ENCODE measurements at places on chromosomes 4 and X.

DNA sequence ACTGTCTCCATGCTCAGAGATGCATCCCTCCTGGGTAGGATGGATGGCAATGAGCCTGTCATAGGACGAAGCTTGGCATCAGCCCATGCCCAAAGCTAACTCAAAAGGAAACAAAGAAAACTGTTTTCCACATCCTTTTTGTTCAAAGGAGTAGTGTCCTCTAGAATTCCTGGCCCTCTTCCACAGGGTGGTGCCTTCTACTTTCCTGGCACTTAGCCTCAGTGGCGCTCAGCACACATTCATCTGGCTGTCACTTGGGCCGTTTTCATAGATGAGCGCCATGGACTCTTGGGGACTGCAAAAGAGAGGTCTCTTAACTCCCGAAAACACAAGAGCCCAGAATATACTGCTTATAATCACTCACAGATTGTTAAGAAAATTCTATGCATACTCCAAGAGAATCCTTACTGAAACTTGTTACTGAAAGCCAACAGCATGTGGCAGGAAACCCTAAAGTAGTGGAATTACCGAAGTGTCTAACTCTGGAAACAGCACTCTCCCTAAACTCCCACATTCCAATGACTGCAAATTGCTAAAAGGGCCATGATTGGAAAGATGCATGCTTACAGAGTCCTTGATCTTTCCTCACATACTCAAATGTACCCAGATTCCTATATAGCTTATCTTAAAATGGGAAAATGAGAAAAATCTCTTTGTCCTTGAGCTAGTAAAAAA, 110.0 kb downstream of the HS6ST2 start:
- H3K27ac ChIP-seq, result no peak overlapping the region
- H3K36me3 ChIP-seq, result no peaks in the 10 kb centered on the region
- no peak for DNase-seq
- H3K27me3 ChIP-seq, result no peaks in the 10 kb centered on the region
- no peak overlapping the region for H3K4me3 ChIP-seq
- H3K4me1 ChIP-seq, result no peaks in the 10 kb centered on the region

GRCh38 chr4:185717377-185717741, 94.6 kb downstream of the SORBS2 start:
- no peaks in the 10 kb centered on the region for H3K27me3 ChIP-seq
- H3K36me3 ChIP-seq, result no peaks in the 10 kb centered on the region
- no peak for DNase-seq
- H3K27ac ChIP-seq, result no peak overlapping the region
- H3K4me1 ChIP-seq, result peaks cover 26% of the 10 kb centered on the region

- no peaks in the 10 kb centered on the region for H3K27me3 ChIP-seq
- no peak overlapping the region for H3K4me3 ChIP-seq
- DNase-seq, result no peak
- H3K4me1 ChIP-seq, result no peaks in the 10 kb centered on the region
- no peaks in the 10 kb centered on the region for H3K36me3 ChIP-seq
Observed at GRCh38 chrX:150018931-150019361, 80.7 kb upstream of the EOLA2 start.

DNA sequence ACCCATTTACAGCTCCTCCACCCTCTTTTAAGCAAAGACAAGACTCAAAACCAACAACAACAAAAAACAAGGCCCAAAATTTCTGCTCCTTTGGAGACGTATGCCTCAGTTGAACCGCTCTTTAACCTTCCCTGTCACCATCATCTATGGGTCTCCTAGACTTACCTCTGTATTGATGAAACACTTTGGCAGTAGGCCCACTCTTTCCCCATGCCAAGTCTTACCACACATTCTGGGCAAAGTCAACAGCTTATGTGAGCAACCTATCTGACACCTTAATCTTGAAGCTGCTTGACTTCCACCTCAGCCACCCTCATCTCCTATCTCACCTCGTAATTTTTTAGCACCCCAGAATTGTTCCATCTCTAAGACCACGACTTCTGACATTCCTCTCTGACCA, 99.7 kb upstream of the CXorf66 start:
- no peaks in the 10 kb centered on the region for H3K4me1 ChIP-seq
- H3K27me3 ChIP-seq, result no peaks in the 10 kb centered on the region
- H3K27ac ChIP-seq, result no peak overlapping the region
- no peak for DNase-seq
- H3K4me3 ChIP-seq, result no peak overlapping the region

DNA sequence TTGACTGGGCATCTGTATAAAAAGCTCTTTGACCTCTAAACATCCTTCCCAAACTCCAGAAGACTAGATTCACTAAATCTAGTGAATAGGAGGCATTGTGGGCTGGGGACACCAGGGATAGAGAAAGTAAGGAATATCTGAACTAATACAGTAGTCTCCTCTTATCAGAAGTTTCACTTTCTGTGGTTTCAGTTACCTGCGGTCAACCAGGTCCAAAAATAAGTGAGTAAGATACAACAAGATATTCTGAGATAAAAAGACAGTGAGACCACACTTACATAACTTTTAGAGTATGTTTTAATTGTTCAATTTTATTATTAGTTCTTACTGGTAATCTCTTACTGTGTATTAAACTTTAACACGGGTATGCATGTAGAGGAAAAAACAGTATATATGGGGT, 376.5 kb downstream of the HNRNPD start:
- no peaks in the 10 kb centered on the region for H3K36me3 ChIP-seq
- H3K4me1 ChIP-seq, result no peaks in the 10 kb centered on the region
- DNase-seq, result no peak
- no peaks in the 10 kb centered on the region for H3K27me3 ChIP-seq
- no peak overlapping the region for H3K27ac ChIP-seq

GRCh38 chr4:78618436-78618835, 66.9 kb downstream of the ANXA3 start:
- H3K4me1 ChIP-seq, result peaks cover 4% of the 10 kb centered on the region
- no peaks in the 10 kb centered on the region for H3K27me3 ChIP-seq
- no peaks in the 10 kb centered on the region for H3K36me3 ChIP-seq
- H3K4me3 ChIP-seq, result no peak overlapping the region

DNA sequence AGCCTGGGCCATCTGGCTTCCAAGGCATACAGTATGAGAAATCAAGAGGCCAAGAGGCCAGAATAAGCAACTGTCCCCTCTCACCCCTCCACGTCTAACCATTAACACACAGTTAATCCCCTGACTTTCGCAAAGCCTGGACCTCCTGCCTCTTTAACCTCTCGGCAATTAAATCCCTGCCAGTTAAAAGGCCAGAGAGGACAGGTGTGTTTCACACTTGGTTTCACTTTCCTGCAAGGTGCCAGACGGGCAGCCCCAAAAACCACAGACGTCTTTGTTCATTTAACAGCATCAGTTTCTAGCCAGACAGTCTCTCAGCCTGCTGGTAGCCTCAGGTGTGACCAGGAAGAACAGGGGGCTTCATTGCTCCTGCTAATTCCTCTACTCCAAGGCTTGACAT, 91.1 kb upstream of the KIT start:
- H3K4me3 ChIP-seq, result no peak overlapping the region
- no peak overlapping the region for H3K27ac ChIP-seq
- H3K36me3 ChIP-seq, result no peaks in the 10 kb centered on the region
- no peak for DNase-seq

- H3K27me3 ChIP-seq, result no peaks in the 10 kb centered on the region
- H3K4me3 ChIP-seq, result no peak overlapping the region
- no peaks in the 10 kb centered on the region for H3K4me1 ChIP-seq
- no peak overlapping the region for H3K27ac ChIP-seq
Observed at GRCh38 chrX:63275127-63275526, 76.0 kb downstream of the SPIN4 start.

DNA sequence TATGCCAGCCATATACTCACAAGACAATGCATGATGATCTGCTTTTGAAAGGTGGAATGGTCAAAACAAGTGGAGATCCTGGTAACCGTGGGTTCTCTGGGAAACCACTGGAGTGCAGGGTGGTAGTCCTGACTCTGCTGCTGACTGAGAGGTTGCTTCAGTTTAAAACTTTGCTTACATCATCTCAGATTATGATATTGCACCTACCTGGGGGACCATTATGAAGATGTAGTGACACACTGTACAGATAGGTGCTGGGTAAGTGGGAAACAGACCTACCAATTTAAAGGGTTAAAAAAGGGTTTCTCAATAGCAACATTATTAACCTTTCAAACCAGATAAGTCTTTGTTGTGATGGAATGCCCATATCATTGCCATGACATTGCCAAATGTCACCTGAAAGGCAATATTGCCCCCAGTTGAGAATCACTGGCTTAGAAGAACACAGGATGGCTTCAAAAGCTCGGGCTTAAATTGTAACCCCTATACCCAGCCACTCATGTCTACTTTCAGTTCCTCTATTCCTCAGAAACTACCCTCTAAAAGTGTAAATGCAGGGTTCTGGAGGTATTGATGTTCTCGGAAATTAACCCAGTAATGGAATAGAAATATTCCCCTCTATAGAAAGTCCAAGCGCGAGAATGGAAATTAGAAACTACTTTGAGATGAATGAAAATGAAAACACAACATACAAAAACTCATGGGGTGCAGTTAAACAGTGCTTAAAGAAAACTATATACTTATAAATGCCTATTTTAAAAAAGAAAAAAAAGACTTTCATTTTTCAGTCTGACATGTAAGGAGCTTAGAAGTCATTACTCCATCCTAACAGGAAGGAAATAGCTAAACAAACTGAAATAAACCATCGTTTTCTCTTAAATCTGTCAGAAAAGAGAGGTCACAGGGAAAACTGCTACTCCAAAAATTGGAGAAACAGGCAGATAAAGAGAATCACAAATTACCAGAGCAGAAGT, 65.8 kb downstream of the ARHGEF6 start:
- H3K4me3 ChIP-seq, result no peak overlapping the region
- no peaks in the 10 kb centered on the region for H3K36me3 ChIP-seq
- DNase-seq, result no peak

- no peak for DNase-seq
- peaks cover 33% of the 10 kb centered on the region for H3K4me1 ChIP-seq
- H3K27me3 ChIP-seq, result no peaks in the 10 kb centered on the region
- H3K4me3 ChIP-seq, result no peak overlapping the region
- H3K27ac ChIP-seq, result peak overlapping the region; percentile 69
- H3K36me3 ChIP-seq, result no peaks in the 10 kb centered on the region
Observed at GRCh38 chr4:680091-680490, 5.7 kb downstream of the MYL5 start.

DNA sequence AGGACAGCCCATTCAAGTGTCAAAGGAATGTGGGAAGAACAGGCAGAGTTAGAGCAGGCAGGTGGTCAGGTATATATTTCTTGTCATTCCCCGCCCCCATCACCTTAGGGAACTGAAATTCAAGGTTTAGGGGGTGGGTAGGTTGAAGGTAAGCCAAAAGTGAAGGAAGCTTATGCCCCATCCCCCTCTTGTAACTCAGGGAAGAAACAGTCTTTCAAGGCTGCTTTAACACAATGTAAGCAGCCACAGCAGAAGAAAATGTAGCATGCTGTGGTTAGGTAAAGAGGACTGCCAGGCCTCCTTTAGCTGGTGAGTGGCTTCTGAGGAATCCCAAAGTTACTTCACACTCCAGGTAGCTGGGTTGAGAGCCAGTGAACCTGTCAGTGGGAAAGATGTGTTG, 122.3 kb downstream of the RS1 start:
- no peak for DNase-seq
- no peaks in the 10 kb centered on the region for H3K36me3 ChIP-seq
- H3K27me3 ChIP-seq, result no peaks in the 10 kb centered on the region

DNA sequence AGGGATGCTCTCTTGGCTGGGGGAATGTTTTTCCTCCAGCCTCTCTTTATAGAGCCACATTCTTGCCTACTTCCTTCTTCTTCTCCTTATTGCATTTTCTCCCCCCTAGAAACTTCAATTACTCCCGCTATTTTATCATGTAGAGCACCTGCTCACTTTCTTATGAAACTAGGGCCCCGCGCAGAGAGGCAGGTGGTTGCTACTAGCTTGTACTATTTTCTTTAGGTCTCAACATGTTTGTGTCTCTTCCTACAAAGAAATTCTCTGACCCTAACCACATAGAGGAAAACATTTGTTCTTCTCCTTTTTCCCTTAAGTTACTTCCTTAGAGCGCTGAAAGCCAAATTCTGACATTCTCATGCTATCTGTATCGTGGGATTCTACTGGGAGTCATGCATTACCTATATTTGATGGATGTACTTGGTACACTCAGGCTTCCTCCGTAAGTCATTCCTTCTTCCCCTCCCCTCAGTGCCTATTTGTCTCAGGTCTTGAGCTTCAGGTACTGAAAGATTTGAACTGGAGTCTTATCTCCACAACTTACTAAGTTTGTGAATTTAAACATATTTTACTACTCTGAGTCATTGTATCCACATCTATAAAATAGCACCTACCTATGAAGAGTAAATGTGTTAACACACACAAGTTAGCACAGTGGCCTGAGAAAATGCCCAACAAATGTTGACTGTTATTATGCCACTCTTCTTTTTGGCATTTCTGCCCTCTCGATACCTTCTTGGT, 159.1 kb upstream of the LEF1 start:
- DNase-seq, result no peak
- no peaks in the 10 kb centered on the region for H3K27me3 ChIP-seq
- H3K36me3 ChIP-seq, result no peaks in the 10 kb centered on the region
- no peaks in the 10 kb centered on the region for H3K4me1 ChIP-seq
- no peak overlapping the region for H3K27ac ChIP-seq

GRCh38 chrX:137234651-137235402, 201.0 kb upstream of the GPR101 start:
- no peak overlapping the region for H3K27ac ChIP-seq
- H3K27me3 ChIP-seq, result no peaks in the 10 kb centered on the region
- no peak for DNase-seq
- H3K4me1 ChIP-seq, result no peaks in the 10 kb centered on the region

DNA sequence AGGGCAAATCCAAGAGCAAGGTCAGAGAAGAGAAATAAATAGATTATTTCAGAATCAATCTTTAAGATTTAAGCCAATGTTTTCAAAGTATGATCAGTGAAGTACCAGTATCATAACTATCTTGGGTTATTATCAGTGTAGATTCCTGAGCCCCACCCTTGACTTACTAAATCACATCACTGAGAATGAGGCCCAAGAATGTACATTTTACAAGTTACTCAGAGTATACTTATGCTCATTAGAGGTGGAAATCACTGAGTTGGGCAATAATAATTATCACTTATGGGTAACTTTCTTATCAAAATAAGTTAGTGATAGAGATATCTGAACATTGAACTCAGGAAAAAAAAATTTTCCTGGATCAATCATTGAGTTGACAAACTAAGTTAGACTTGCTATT, 121.6 kb upstream of the NOCT start:
- DNase-seq, result no peak
- no peak overlapping the region for H3K4me3 ChIP-seq
- H3K27me3 ChIP-seq, result no peaks in the 10 kb centered on the region
- no peak overlapping the region for H3K27ac ChIP-seq
- H3K4me1 ChIP-seq, result peaks cover 9% of the 10 kb centered on the region

GRCh38 chr4:15893962-15894361, 44.6 kb downstream of the FGFBP1 start:
- H3K27ac ChIP-seq, result peak overlapping the region; percentile 85
- H3K27me3 ChIP-seq, result no peaks in the 10 kb centered on the region
- no peak for DNase-seq
- no peaks in the 10 kb centered on the region for H3K36me3 ChIP-seq
